ENCODE measurements at places on chromosomes 16 and 17.

DNA sequence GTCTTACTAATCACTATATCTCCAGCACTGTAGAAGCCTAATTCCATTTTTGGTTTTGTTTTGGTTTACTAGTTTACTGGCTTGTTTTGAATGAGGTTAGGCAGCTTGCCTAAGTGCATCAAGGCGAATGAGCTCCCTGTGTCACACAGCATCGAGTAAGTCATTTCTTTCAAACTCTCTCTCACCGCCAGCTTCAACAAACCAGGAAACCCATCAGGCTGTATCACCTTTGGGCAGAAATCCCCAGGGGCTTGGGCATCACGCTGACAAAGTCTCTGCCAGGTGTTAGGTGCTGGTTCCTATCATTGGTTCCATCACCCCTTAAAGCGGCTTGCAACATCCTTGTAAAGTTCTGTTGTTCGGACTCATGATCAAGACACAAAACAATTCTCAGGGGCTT, 226.6 kb downstream of the GRIN2A start:
- no peak for DNase-seq

DNA sequence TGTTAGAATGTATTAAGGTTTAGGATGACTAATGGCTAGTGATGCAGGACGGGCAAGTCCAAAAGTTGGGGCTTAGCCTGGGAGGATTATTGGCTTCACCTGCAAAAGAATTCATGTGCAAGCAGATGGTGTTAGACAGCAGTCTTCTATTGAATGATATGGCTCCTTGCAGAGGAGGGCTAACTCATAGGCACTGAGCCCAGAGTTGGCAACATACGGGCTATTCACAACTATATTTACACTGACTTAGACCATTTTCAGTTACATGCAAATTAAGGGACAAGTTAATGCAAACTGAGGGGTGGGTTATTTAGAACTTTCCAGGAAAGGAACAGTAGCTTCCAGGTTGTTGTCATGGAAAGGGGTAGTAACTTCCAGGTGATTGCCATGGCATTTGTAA, 1017.1 kb upstream of the EEF2KMT start:
- DNase-seq, result no peak

- peak; percentile 73 for DNase-seq
Measured at GRCh38 chr17:58332778-58333735, 4.5 kb upstream of the TSPOAP1 start.

DNA sequence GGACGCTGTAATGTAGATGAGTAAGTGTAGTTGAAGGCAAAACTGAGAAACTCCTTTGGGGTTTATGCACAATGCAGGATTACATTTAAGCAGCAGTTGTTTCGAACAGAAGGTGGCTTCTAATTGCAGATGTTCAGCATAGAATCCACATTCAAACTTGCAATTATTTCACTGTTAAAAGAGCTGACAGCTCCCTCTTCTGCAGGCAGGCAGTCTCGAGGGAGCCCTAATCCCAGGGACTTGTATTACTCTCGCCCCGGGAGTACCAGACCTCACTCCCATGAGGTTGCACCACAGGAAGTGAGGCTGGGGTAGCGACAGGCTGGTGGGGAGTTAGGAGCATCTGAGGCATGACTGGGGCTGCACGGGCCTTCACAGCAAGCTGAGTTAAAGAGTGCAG, 484.3 kb upstream of the EEF2KMT start:
- DNase-seq, result no peak

GRCh38 chr17:78143214-78144146, 2.7 kb upstream of the C17orf99 start:
- no peak for DNase-seq

DNA sequence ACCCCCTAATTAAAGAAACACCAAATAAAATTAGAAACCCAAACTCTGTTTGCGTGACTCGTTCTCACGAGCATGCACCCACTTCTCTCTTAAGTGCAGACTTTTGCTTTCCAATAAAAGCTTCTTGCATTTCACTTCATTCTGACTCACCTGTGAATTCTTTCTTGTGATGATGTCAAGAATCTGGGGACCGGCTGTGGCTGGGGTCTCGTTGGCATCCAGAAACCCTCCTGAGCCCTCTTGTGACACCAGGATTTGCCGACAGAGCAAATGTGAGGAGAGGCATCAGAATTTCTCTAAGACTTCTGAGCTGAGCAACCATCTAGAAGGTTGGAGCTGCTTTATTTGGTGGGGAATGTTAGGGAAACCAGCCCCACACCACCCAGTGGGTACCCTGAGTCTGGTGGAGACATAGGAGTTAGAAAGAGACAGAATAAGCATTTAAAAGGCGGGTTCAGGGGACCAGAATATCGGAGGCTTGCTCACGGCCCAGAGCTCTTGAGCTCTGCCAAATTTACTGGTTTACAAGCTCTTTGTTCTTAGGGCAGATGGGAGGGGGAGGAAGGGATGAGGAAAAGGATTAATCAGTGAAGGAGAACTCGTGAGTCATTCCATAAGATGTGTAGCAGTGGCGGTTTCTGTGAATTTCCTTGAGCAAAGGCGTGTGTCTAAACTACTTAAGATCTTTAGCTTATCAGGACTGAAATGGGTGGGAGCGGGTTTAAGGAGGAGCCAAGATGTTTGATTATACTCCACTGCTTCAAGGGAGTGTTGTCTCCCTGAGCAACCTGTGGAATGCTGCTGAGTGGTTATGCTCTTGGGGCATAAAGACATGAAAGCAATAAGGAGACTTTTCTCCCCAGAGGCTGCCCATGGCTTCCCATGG, 24.2 kb upstream of the TMC5 start:
- no peak for DNase-seq
